ENCODE measurements at places on chromosomes 4 and X.

- peak; percentile 44 for DNase-seq
These were observed 18.9 kb upstream of the CXCL8 start for GRCh38 chr4:73721435-73721834.

DNA sequence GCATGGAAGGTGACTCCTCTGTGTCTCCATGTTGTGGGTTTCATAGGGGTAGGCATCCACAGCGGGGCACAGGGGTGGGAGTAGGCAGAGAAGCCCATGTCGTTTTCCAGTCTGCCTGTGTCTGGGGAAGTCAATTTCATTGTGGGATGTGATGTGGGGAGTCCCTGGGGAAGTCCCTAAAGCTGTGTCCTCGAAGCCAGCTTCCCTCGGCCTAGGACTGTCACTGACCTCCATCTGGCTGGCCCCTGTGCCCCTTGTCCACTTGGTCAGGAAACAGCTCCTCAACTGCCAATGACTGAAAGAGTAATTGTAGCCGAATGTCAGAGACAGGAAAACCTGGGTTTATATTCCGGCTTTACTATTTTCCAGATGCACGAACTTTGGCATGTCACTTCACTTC is 109.6 kb downstream of the DRD5 start:
- DNase-seq, result no peak

GRCh38 chr4:160562661-160563060 is 1459.8 kb downstream of the RAPGEF2 start:
- DNase-seq, result no peak

DNA sequence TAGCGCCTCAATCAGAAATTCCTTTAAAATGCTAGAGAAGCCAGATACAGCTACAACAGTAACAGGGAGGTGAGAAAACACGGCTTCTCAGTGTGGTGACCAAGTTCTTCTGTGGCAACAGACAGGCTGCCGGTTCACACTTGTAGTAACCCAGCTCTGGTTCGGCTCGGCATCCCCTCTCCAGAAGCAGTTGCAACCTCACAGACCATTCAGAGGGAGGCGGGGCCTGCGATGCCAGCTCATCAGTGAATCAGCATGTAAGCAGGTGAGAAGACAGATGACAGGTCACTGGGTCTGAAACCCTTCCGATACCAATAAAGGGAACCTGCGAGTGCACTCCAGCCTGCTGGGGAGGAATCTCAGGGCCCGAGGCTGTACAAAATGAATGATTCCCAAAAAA is 251.0 kb downstream of the KCNIP4 start:
- peak; percentile 53 for DNase-seq

DNA sequence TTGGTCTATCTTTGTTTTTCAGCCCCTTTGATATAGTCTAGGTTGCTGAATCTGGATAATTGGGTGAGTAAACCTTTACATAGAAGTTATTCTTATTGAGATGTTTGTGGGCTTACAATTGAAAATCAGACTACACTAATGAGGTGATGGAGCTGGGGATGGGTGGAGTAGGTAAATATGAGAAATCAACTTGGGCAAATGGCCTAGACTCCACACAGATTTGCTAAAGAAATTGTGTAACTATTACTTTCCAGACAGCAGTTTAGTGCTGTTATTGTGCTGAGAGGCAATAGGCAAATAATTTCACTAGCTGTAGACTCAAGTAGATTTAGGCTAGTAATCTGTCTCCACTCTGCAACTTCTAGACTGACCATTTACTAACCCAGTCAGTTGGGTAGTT is 8.2 kb downstream of the DIAPH2 start:
- no peak for DNase-seq

DNA sequence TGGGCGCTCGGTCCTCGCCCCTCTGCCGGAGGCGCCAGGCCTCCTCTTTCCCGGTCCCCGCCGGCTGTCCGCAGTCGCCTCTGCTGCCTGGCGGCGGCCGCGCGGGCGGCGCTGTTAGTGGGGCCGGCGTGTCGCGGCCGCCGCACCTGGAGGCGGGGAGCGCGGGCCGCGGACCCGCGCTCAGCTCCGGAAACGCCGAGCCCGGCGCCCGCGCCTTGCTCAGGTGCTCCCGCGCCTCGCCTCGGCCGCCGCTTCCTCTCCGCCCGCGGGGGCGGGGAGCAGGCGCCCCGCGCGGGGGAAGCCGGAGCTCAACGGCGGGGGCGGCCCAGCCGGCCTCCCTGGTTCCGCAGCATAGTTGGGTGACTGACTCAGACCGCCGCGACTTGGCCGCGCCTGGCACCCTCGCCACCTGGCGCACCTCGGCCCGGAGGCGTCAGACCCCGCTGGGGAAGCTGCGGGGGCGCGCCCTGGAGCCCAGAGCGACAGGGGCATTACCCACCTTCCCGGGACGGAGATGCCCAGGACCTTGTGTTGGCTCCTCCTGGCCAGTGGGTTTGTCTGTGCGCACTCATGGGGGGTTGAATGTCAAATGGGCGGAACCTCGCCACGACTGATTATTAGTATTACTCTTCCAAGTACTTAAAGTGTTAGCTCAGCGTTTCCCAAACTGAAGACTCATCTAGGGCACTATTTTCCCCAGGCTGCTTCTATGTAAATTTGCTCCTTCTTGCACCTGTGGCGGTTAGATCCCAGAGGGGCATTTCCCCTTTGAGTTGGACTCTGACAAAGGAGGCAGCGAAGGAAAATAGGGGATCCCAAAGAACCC is at the start of gene ARAP2:
Gene ARAP2 (minus strand): TSS at position 258 of the 826 bp plus-strand sequence. CDS start 15,028 bp downstream, outside the sequence.
- no peak for DNase-seq

- DNase-seq, result peak; percentile 78
These were observed 38.1 kb upstream of the ARSH start for GRCh38 chrX:2967998-2968909.

GRCh38 chr4:174828845-174829701 is at the start of gene GLRA3:
Gene GLRA3, minus strand, starts transcription at chr4:174829247. Its CDS starts 436 bp downstream, at chr4:174828811.
- DNase-seq, result peak; percentile 54

DNA sequence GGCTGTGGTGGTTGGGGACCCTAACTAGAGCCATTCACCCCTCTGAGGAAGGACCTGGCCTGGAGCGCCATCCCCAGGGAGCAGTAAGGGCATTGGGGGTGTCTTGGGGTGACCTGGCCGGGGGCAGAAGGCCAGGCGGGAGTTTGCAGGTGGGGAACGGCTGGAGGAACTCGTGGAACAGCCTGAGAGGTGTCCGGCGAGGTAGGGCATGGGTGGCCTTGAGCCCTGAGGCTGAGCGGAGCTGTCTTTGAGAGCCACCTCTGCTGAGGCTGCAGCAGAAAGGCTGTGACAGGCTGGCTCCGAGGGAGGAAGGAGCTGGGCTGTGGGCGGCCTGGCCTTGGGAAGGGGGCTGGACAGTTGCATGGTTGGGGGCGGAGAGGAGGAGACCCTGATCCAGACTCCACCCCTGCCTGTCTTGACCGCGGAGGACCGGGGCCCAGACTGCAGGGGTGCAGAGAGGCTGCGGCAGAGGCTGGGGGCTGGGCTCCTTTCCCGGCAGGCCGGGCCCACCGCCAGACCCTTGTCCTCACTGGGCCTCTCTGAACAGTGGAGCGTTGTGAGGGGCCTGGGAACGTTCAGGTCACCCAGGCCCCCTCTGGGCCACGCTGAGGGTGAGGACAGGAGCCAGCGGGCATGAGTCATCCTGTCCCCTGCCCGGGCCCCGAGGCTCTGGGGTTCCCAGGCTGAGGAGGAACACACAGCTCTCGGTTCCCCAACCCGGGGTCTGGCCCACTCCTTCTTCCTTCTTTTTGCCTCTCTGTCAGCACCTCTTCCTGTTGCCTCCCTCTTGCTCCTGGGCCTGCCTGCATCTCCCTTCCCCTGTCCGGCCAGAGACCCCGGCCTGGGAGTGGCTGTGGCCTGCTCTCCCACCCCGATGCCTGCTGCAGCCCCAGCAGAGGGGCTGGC is 8.1 kb downstream of the SH3BP2 start:
- DNase-seq, result no peak

- peak; percentile 45 for DNase-seq
These were observed 5.8 kb upstream of the UXT start for GRCh38 chrX:47664737-47665136.

GRCh38 chr4:34964613-34965012 is 1279.7 kb downstream of the ARAP2 start:
- no peak for DNase-seq

DNA sequence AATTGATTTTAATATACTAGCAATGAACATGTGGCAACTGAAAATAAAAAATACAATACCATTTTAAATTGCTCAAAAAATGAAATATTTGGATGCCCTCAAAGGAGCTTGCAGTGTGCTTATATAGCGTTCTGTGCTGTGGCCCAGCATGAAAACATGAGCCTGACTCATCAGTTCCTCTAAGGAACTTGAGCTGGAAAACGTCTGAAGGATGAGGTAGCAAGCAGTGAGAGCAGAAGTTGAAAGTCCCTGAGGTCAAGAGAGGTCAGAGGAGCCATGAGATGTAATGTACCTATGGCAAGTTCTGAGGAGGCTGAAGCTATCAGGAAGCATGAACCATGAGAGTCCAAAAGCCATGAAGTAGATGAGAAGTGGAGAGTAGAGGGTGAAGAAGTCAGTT is 59.7 kb downstream of the HMGB3 start:
- no peak for DNase-seq

DNA sequence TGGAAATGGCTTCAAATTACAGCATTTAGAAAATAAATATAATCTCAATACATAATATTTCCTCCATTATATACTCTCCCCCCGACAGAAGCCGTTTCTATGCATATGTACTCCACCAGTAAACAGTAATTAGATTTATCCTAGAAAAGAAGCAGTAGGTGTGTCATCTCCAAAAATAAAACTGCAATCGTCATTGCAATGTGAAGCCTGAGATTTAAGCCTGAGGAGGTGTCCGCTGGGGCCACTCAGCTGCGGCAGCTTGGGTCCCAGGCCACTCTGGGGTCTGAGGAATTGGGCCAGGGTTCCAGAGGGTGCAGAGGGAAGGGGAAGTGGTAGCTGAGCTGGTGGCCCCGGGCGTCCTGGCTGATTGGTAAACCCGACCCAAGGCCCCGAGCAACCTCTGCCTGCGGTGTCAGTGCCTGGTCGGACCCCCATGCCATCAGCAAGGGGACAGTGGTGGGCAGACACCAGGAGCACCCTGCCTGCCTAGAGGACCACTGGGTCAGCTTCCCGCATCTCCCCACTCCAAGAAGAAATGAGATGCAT is 7.8 kb upstream of the MXD4 start:
- DNase-seq, result no peak

DNA sequence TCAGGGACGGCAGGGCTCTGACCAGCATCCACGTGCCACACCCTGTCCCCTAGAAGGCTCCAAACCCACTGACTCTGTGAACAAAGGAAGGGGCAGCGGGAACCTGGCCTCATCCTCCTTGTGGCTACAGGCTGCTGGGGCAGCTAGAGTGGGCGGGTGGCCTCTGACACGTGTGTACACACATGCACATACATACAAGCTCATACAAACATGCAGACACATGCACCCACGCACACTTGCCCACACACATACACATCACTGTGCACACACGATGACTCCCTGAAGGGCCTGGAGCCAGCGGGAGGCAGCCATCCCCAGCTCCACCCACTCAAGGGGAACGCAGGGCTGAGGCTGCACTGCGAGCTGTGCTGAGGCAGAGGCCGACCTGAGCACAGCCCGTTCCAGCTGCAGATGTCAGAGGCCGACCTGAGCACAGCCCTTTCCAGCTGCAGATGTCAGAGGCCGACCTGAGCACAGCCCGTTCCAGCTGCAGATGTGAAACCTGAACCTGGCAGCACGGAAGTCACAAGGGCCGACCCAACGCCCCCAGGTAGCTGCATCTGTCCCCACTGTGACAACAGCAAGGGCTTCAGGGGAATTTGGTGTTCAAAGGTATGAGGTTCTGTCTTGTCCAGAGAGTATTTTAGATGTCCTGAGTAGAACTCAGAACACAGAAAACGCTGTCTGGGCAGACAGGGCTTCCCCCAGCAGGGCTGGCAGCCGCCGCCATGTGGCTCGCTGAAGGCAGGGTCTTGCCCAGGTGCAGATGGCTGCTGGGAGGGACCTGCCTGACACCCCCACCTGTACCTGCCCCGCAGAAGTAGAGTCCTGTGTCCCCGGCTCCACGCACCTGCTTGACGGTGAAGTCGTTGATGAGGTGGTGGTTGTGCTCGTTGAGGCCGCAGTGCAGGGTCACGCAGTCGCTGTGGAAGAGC is 33.5 kb downstream of the CTBP1 start:
- no peak for DNase-seq

DNA sequence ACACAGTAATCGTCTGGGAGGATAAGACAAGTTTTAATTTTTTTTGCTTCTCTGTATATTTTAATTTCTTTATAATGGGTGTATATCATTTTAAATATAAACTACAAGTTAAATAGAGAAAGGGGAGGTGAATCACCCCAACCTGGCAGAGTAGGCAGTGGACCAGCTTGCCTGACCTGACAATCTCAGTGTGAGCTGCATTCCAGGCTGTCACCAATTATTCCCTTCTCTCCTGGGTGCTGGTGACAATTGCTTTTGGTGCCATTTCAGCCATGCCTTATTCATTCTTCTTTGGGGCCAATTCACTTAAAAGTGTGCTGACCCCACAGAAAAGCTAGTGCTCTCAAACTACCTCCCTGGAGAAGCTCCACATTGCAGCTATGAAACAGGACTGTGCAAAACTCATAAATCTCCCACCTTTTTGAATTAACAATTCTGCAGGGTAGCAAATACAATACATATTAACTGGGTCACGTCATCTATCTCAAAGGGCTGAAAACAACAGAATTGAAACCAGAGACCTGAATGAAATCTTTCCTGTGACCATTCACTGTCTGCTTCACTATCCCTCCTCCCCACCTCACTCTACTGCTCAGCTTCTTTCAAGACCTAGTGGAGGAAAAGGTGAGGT is 359.0 kb downstream of the HS3ST1 start:
- no peak for DNase-seq

- DNase-seq, result peak; percentile 18
These were observed 253.9 kb downstream of the IL15 start for GRCh38 chr4:141890279-141890678.

DNA sequence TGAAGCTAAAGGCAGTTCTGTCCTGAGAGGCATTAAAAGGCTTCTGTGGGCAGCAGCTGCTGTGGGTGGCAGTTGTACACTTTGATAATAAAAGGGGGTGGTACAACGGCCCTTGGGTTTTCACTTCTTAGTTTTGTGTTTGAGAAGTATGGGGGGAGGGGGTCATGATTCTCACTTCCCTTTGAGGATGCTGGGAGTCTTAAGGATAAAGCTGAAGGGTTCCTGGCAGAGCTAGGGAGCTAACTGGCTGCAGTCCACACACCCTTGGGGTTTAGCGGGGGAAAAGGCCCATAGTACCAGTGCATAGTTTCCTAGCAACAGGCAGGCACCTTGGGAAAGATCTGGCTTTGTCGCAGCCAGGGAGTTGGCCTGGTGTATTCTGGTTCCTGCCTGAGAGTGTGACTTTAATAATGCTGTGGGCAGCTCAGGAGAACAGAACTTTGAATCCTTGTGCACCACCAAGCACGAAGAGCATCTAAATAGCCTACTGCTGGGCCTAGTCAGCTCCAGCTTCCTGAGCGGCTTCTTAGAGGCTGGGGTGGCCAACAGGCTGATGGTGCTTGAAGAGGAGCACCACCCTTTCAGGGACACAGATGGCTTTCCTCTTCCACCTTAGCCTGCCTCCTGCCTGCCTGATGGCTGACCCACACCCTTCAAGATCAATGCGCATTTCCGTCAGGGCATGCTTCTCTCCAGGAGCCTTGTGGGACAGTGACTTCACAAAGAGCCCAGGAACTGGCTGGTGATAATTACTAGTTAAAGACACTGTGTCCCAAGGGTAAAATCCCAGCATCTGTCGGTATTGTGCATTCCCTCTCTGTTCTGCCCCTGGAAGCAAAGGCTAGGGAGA is 12.5 kb downstream of the ZBTB33 start:
- DNase-seq, result no peak

All from brain microvascular endothelial cell (primary cell).